ENCODE measurements at places on chromosomes 1 and 21.
A peak's percentile ranks its signal among the peaks of the same experiment; 100 is the strongest.

DNA sequence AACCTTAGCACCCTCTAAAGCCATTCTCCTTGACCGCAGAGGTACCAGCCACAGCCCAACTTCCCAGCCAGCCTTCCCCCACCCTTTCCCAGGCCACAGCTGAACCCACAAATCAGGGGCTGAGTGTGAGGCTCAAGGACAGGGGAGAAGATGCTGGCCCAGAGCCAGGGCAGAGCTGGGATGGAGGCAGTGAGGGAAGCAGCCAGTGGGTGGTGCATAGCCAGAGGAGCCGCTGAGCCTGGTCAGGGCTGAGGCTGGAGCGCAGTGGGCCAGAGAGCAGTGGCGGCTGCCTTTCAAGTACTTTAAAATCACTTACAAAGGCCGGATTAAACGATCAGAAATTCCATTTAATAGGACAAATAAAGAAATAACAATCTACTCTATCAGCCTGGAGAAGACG lies 36.3 kb downstream of the DMAP1 start:
- H3K27ac ChIP-seq: no peak overlapping the region
- H3K36me3 ChIP-seq: no peaks in the 10 kb centered on the region
- DNase-seq: no peak
- no peaks in the 10 kb centered on the region for H3K27me3 ChIP-seq
- H3K4me3 ChIP-seq: no peak overlapping the region

- no peak for DNase-seq
- no peaks in the 10 kb centered on the region for H3K27me3 ChIP-seq
- H3K27ac ChIP-seq: no peak overlapping the region
- H3K4me3 ChIP-seq: no peak overlapping the region
- H3K36me3 ChIP-seq: peaks cover 1% of the 10 kb centered on the region
Observed at GRCh38 chr1:116984406-116985160, 17.0 kb upstream of the CD101 start.

DNA sequence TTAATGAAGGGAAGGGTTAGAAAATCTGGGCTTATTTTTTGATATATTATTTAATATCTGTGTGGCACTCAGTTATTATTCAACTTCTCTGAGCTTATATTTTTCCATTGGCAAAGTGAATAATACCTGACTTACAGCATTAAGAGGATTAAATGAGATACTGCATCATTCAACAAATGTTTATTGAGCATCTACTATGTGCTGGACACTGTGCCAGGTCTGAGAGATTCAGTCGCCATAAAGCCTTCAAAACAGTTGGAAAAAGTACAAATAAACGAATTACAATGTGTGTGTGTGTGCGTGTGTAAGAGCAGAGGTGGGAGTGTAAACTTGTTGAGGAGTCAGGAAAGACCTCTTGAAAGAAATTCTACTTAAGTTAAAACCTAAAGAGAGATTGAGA lies 87.9 kb upstream of the CD53 start:
- peaks cover 74% of the 10 kb centered on the region for H3K4me1 ChIP-seq
- H3K36me3 ChIP-seq: peaks cover 3% of the 10 kb centered on the region
- no peaks in the 10 kb centered on the region for H3K27me3 ChIP-seq
- H3K4me3 ChIP-seq: peak overlapping the region; percentile 18
- H3K27ac ChIP-seq: peak overlapping the region; percentile 33

- no peaks in the 10 kb centered on the region for H3K4me1 ChIP-seq
- H3K4me3 ChIP-seq: no peak overlapping the region
- H3K27ac ChIP-seq: no peak overlapping the region
- peaks cover 75% of the 10 kb centered on the region for H3K27me3 ChIP-seq
- no peak for DNase-seq
Observed at GRCh38 chr1:211013346-211014240, 120.4 kb downstream of the KCNH1 start.

- H3K27me3 ChIP-seq: peaks cover 7% of the 10 kb centered on the region
- no peak overlapping the region for H3K4me3 ChIP-seq
- DNase-seq: no peak
- no peak overlapping the region for H3K27ac ChIP-seq
Observed at GRCh38 chr1:208747979-208748378, 503.8 kb upstream of the PLXNA2 start.
